ENCODE measurements at places on chromosomes 7 and 10.
A peak's percentile ranks its signal among the peaks of the same experiment; 100 is the strongest.

DNA sequence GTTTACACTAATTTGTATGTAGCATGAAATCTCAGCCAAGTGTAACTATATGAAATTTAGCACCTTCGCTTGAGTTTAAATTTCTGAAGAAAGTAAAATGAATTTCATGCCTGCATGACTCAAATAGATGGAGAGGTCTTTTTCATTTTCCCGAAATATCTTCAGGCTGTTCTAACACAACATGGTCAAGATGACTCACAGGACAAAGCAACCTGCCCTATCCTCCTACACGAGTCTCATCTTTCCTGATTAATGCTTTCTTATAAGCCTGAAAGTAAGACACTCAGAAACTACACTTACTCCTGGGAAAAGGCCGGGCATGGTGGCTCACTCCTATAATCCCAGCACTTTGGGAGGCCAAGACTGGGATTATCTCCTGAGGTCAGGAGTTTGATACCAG is 41.2 kb downstream of the CH25H start:
- no peak for DNase-seq

DNA sequence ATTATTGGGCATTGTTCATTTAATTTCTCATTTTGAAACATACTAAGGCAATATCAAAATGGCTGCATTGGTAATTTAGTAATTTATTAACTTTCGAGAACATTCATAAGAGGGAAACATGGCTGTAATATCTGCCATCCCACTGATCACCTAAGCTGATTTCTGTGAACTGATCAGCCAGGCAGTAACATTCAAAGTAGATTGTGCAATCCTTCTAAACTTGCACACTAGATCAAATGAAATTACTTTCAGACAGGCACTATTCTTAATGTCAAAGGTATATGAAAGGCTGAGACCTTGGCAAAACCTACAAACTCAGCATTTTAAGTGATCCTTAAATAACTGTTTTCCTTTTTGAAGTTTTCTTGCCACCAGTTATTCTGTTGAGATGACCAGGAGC is 290.7 kb downstream of the CACNA2D1 start:
- DNase-seq, result no peak

GRCh38 chr7:104903044-104903443 is 111.0 kb upstream of the KMT2E start:
- no peak for DNase-seq

- no peak for DNase-seq
Observed at GRCh38 chr7:13560441-13560840, 429.0 kb downstream of the ETV1 start.

- no peak for DNase-seq
Observed at GRCh38 chr10:87626422-87626892, 33.2 kb upstream of the PAPSS2 start.

DNA sequence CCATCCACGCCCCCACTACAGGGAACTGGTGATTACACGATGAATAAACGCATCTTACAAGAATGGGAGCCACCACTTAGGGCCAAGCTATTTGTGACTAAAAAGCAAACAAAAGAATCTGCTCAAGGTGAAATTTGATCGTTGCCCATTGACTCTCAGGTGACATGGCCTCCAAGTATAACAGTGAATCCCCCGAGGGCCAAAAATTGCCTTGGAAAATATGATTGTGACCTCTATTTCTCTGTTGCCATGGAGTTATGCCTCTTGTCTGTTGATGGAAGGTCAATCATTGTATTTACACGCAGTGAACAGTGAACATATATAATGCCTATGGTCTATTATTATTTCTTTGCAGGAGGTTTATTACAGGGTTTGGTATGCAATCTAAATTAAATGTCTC is 282.3 kb downstream of the KLF6 start:
- DNase-seq, result no peak

DNA sequence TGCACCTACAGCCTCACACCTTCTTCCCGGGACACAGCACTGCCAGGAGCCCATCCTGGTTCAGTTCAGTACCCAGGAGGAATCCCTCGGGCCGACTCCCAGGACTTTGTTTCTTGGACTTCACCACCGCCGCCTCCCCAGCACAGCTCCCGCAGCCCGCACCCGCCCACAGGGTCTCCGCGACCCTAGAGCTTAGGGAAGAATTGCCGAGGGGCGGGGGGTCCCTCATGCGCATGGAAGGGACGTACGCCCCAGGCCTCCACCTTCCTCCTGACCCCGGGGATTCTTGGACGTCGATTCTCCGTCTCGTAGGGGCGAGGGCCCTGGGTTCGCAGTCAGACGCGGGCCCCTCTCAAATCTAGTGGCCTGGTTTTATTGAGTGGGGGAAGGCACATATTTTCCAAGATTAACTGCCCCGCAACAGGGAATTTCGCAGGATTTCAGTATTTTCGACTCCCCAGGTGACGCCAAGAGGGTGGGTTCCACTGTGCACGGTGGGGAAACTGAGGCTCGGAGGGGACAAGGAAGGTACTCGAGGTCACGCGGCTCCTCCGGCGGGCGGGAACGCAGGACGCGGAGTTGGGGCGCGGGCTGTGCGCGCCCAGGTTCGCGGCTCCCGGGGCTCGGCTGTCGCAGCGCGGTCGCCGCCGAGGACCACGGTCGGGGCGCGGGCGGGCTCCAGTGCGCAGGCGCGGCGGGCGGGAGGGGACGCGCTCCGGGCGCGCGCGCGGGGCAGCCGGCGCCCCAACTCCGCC is at the start of gene ADCY1:
TSS of gene ADCY1 (plus strand) at position 708 of the 755 bp plus-strand sequence. CDS start 176 bp downstream, outside the sequence.
- peak; percentile 13 for DNase-seq

GRCh38 chr7:88668591-88668990 is 90.9 kb upstream of the ZNF804B start:
- DNase-seq, result no peak

DNA sequence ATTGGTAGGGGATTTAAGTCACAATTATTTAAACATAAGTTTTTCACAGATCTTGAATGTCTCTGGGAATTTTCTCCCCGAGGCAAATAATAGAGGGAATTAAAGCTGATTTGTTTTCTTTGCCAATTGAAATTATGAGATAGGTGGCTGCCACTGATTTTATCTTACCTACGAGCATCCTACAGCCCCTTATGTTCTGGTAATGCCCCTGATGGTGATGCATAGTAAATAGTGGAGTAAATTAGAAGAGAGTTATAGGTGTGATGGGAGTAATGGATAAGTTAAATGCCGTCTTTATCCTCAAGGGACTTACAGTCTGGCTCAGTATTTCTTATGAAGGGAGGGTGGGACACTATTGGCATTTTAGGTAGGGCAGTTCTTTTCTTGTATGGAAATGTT is 58.1 kb downstream of the HDAC9 start:
- DNase-seq, result no peak

GRCh38 chr7:4791101-4791737 is 15.8 kb downstream of the AP5Z1 start:
- DNase-seq, result no peak

GRCh38 chr7:67311901-67312300 is 315.3 kb downstream of the TYW1 start:
- DNase-seq, result no peak

- DNase-seq, result no peak
Observed at GRCh38 chr7:92992483-92992882, 125.3 kb downstream of the SAMD9 start.

DNA sequence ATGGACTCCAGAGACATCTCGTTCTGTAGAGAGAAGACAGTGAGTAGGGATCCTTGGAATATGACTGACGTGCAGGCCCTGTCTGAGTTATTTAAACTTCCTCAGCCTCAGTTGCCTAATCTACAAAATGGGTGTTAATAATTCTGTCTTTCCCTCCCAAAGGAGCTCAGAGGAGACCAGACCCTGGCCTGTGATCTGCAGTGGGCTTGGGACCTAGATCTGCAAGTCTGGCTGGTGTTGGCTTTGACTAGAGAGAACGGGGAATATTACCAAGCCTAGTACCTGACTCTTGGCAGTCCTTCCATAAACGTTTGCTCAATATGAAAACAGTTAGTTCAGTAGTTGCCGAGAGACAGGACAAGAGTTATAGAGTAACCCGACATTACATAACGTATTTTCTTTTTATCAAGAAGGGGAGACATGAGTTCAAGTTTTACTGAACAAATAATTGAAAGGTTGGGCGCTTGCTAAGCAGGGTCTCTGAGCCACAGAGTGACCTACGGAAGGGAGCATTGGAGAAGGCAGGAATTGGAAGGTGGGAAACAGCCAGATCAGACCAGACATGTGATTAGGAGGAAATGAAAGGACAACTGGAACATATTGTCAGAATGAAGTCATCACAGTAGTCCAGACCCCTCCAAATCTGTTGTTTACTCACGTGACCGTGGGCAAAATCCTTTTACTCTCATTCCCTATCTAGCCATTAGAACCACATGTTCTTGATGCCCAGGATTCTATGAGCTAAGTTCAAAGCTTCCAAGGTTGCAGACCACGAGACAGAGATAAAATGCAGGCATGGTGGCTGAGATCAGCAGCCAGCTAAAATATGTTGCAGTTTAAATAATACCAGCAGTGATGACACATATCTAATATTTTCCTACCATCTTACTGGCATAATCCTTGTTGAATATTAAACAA is 10.9 kb upstream of the CYP3A4 start:
- no peak for DNase-seq

- no peak for DNase-seq
Observed at GRCh38 chr10:28217848-28218247, 85.0 kb downstream of the MPP7 start.

DNA sequence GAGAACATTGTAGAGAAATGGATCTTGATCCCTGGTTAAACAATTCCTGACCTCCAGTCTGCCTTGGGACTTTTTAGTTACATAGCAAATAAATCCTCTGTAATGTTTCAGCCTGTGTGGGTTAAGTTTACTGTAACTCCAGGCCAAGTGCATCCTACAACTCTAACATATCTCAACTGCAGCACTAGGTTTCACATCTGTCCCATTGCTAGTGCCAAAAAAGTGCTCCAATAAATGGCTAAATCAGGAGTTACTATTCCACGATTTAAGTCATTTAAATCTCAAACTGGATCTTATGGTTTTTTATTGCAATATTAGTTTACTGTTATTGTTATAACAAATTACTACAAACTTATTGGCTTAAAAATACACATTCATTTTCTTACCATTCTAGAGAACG is 479.6 kb downstream of the GPAM start:
- no peak for DNase-seq

GRCh38 chr7:123580406-123581161 is 21.0 kb upstream of the ASB15 start:
- no peak for DNase-seq

DNA sequence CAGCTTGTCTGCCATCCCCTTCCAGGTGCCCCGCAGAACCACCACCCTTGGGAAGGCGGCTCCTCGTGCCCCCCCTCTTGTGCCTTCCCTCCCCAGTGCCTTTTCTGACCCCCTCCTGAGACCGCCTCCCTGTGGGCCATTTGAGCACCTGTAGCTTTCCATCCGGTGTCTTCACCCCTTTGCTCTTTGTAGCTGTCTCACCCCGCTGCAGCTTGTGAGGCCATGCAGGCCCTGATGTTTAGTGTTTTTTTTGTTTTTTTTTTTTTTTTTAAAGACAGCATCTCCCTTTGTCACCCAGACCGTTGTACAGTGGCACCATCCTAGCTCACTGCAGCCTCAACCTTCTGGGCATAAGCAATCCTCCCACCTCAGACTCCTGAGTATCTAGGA is 52.5 kb downstream of the CUX1 start:
- DNase-seq, result no peak

DNA sequence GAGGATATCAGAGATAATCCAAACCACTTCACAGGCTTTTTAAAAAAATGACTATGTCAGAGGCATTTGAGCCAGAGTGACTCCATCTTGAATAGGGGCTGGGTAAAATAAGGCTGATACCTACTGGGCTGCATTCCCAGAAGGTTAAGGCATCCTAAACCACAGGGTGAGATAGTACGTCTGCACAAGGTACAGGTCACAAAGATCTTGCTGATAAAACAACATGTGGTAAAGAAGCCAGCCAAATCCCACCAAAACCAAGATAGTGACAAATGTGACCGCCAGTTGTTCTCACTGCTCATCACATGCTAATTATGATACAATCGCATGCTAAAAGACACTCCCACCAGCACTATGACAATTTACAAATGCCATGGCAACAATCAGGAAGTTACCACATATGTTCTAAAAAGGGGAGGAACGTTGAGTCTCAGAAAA is 177.5 kb downstream of the RAPGEF5 start:
- no peak for DNase-seq

DNA sequence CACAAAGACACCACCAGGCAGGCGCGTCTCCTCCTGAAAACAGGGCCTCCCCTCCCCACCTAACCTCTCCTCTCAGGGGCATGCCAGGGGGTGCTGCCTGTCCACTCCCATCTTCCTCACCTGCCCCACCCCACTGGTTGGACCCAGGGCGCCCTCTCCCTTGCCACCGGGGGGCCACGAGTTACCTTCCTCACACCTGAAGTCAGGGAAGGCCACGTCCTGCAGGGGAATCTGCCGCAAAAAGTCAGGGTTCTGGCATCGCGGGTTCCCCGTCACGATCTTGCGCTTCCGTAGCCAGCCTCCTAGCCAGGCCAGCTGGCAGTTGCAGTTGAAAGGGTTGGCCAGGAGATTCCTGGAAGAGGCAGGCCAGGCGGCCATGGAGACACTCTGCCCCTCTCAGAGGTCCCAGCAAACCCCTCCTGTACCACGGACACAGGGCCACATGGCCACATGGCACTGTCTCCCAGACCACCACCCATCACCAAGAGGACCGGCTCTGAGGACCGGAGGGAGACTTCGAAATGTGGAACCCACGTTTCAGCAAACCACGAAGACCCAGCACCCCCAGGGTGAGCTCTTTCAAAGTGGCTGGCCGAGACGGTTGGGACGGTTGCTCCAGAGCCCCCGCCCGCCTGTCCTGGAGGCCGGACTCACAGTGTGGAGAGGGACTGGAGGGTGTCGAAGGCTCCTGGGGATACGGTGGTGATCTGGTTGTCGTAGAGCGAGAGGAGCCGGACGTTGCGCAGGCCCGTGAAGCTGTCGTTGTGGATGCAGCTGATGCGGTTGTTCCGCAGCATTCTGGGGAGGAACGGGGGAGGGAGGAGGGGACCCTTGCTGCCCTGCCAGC is 142.8 kb downstream of the SLIT1 start:
- no peak for DNase-seq

GRCh38 chr10:114499630-114500190 is 95.4 kb upstream of the AFAP1L2 start:
- DNase-seq, result peak; percentile 59

GRCh38 chr7:112707655-112708054 is 82.5 kb downstream of the TMEM168 start:
- DNase-seq, result no peak

DNA sequence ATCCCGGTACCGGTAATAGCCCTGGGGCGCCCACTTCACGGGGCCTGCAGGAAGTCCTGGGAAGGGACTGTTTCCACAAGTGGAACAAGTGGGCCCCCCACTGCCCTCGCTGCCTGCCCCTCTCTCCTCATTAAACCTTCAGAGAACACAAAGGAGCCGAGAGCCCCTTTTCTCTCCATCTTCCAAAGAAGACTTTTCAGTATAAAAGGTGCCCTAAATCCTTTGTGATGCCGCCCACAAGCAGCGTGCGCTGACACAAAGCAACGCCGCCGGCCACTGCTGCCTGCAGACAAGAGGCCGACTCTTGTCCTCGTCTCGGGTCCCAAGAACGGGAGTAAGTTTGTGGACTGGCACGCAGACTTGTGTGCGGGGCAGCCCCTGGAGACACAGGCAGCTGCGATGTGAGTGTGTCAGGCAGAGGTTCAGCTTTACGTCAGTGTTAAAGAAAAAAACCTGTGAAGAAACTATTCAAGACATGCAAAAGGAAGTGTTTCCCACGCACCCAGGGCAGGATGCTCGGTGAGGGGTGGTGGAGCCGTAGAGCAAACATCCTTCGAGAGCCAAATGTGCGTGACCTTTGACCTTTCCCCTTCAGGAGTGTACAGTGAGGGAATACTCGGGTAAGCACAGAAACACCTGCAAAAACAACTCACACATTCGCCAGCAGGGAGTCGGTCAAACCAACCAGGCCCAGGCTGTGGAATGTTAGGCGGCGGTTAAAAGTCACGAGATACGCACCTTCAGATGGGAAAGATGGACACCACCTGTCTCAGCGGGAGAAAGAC is 118.2 kb downstream of the VIPR2 start:
- DNase-seq, result no peak

Data from stimulated activated CD4-positive, alpha-beta T cell treated with anti-CD3 and anti-CD28 coated beads, Interleukin-1b, Interleukin-23, amount 100 ng/mL, for 24 hours (primary cell).